Gastrocnemius medialis (tissue), 4 donors: ENCODE measurements at places on chromosomes 6 and 20. TPM values are rescaled to one million over a fixed set of nuclear protein-coding genes. Genes with fewer than 3 reads are reported as not detected.

GRCh38 chr20:51703400-51704287 lies 64.5 kb downstream of the ATP9A start:
- H3K27ac ChIP-seq: no peak overlapping the region
- no peaks in the 10 kb centered on the region for H3K36me3 ChIP-seq
- no peaks in the 10 kb centered on the region for H3K4me1 ChIP-seq
- H3K27me3 ChIP-seq: no peaks in the 10 kb centered on the region
- no peak for DNase-seq

DNA sequence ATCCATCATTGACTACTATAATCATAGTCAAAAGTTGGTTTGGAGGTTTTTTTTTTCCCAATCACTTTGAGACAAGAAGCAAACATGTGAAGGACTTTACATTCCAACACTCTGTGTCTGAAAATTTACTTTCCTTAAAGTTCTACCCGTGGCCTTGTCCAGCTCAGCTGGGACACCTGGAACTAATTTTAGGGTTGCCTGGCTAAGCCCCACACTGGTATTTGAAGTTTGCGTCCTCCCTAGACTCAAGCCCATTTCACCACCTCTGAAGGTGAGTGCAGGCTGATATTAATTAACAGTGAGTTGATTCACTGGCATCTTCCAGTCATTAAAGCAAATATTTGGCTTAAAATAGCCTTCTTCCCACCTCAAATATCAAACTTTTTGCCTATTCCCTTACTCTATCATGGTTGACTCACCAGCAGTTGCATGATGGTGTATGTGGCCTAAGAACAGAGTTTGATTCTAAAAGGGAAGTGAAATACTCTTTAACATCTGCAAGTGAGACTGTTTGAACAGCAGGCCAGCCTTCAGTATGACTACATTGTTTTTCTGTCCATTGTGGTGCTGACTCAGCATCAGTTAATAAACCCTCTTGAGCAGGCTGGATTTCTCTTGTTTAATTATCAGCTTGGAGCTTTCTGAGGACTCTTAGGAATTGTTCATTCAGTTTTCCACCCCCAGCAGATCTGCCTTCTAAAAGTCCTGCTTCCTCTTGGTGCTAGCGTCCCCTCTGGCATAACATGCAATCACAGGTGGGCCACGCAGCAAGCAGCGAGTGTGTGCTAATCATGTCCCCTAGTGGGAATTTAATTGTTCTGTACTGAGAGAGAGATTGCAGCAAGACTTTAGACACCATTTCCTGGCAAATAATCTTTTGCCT lies 1.8 kb upstream of the PRDM1 start:
- peak; percentile 30 for DNase-seq
- H3K4me3 ChIP-seq: peak overlapping the region; percentile 1
- H3K36me3 ChIP-seq: no peaks in the 10 kb centered on the region
- peaks cover 7% of the 10 kb centered on the region for H3K4me1 ChIP-seq
- H3K27me3 ChIP-seq: no peaks in the 10 kb centered on the region

- H3K4me1 ChIP-seq: peaks cover 33% of the 10 kb centered on the region
- no peaks in the 10 kb centered on the region for H3K36me3 ChIP-seq
- no peak for DNase-seq
- H3K4me3 ChIP-seq: no peak overlapping the region
- H3K27me3 ChIP-seq: no peaks in the 10 kb centered on the region
These were observed 48.4 kb downstream of the ZFAND3 start for GRCh38 chr6:37867756-37868446.

- H3K27ac ChIP-seq: no peak overlapping the region
- no peaks in the 10 kb centered on the region for H3K36me3 ChIP-seq
- H3K4me3 ChIP-seq: no peak overlapping the region
- no peaks in the 10 kb centered on the region for H3K27me3 ChIP-seq
- no peaks in the 10 kb centered on the region for H3K4me1 ChIP-seq
- no peak for DNase-seq
These were observed 63.8 kb upstream of the FABP7 start for GRCh38 chr6:122715725-122716124.

DNA sequence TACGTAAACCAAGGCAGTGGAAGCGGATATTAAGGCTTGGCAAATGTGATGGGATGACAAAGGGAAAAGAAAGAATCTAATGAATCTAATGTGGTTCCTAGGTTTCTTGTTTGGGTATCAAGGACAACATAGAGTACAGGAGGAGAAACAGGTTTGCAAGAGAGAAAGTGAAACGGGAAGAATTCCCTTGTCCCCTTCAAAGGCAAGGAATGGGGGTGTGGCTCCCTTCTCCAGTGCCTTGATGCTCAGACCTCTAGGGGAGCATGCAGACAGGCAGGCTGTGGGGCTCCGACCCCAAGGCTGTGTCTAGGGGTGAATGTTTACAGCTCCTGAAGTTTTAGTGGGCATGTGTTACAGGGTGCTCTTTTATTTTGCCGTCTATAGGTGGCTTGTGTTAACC lies 317.5 kb upstream of the HSF2 start:
- DNase-seq: no peak
- H3K4me1 ChIP-seq: no peaks in the 10 kb centered on the region
- H3K4me3 ChIP-seq: no peak overlapping the region
- H3K27me3 ChIP-seq: no peaks in the 10 kb centered on the region
- no peaks in the 10 kb centered on the region for H3K36me3 ChIP-seq

GRCh38 chr6:143276436-143276835 lies 174.1 kb downstream of the ADAT2 start:
- H3K27ac ChIP-seq: no peak overlapping the region
- no peaks in the 10 kb centered on the region for H3K4me1 ChIP-seq
- no peak overlapping the region for H3K4me3 ChIP-seq
- H3K27me3 ChIP-seq: no peaks in the 10 kb centered on the region
- DNase-seq: no peak

- no peak within 1 kb of the TSS for H3K4me3 ChIP-seq
- H3K4me1 ChIP-seq: no peaks in the 10 kb centered on the region
- H3K27ac ChIP-seq: no peak within 1 kb of the TSS
These were observed at the start of gene PKHD1 for GRCh38 chr6:52087498-52087999. PKHD1 (minus strand) TSS chr6:52087613; CDS start chr6:52084933, 2,680 bp downstream.

- no peak overlapping the region for H3K4me3 ChIP-seq
- no peaks in the 10 kb centered on the region for H3K4me1 ChIP-seq
- H3K36me3 ChIP-seq: no peaks in the 10 kb centered on the region
These were observed 433.2 kb upstream of the BTBD3 start for GRCh38 chr20:11484479-11484878.

- H3K27ac ChIP-seq: no peak overlapping the region
- H3K36me3 ChIP-seq: no peaks in the 10 kb centered on the region
- no peaks in the 10 kb centered on the region for H3K27me3 ChIP-seq
- DNase-seq: peak; percentile 9
- H3K4me1 ChIP-seq: peaks cover 33% of the 10 kb centered on the region
These were observed 80.3 kb downstream of the CTNNBL1 start for GRCh38 chr20:37774156-37774555.

GRCh38 chr6:66896415-66896814 lies 1189.4 kb upstream of the EYS start:
- no peaks in the 10 kb centered on the region for H3K36me3 ChIP-seq
- no peaks in the 10 kb centered on the region for H3K27me3 ChIP-seq
- H3K4me1 ChIP-seq: no peaks in the 10 kb centered on the region

GRCh38 chr6:2247664-2248063 lies 2.3 kb upstream of the GMDS start:
- no peaks in the 10 kb centered on the region for H3K27me3 ChIP-seq
- H3K36me3 ChIP-seq: no peaks in the 10 kb centered on the region
- no peak for DNase-seq
- peak overlapping the region; percentile 88 for H3K27ac ChIP-seq

GRCh38 chr20:63297371-63297781 lies 4.4 kb downstream of the COL20A1 start:
- H3K27ac ChIP-seq: no peak overlapping the region
- H3K4me1 ChIP-seq: no peaks in the 10 kb centered on the region
- peaks cover 62% of the 10 kb centered on the region for H3K27me3 ChIP-seq
- no peak for DNase-seq

DNA sequence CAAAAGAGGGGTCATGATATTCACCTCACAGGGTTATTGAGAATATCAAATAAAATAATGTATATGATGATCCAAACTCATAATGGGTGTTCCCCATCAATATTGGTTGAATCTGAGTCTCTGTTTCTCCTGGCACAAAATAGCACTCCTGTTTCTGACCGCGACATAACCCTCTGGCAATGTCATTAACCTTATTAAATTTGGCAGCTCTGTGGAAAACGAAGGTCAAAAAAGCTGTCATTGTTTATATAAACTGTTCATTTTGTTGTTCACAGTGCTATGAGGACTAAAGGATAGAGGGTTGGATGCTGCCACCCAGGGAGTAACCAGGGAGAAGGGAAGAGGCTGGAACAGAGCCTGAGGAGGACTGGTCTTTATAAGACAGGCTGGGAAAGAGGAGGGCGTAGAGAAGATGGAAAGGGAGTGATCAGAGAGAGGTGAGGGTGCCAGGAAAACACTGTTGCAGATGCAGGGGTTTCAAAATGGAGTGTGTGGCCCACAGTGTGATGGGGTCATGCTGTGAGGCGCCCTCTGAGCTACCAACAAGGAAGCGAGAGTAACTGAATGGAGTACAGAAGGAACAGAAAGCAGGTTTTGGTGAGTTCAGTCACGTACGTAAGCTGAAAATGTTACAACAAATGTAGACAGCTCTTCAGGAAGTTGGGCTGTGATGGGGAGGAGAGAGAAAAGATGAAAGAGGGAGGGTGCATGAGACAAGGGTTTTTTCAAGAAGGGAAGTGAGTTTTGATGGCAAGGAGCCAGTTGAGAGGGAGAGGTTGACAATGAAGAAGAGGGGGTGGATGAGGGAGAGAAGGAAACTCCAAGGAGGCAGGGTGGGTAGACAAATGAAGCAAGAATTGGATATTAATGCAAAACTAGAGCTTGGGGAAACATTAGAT lies 251.6 kb upstream of the TAB2 start:
- H3K27me3 ChIP-seq: no peaks in the 10 kb centered on the region
- H3K27ac ChIP-seq: no peak overlapping the region
- H3K36me3 ChIP-seq: no peaks in the 10 kb centered on the region
- no peak for DNase-seq
- no peak overlapping the region for H3K4me3 ChIP-seq

GRCh38 chr20:49281059-49281912 lies 3.4 kb upstream of the ZNFX1 start:
- H3K27ac ChIP-seq: no peak overlapping the region
- H3K4me3 ChIP-seq: peak overlapping the region; percentile 62
- no peak for DNase-seq
- H3K36me3 ChIP-seq: no peaks in the 10 kb centered on the region

- H3K36me3 ChIP-seq: no peaks in the 10 kb centered on the region
- no peak overlapping the region for H3K4me3 ChIP-seq
- H3K4me1 ChIP-seq: no peaks in the 10 kb centered on the region
These were observed 517.8 kb downstream of the CDH26 start for GRCh38 chr20:60476045-60476444.

DNA sequence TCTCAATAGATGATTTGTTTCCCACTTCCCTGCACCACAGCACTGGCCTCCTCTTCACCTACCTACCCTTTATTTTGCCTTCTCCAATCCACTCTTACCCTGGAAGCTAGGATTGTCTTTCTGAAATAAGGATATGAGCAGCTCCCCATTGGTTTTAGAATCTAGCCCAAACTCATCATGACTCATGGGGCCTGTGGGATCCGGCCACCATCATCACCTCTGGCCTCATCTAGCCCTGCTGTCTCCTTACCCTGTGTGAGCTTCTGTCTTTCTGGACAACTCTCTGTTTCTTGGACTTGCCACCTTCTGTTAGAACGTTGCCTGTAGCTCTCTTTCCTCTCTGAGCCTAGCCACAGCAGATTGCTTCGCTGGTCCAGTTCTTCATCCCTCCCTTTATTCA lies 277.1 kb downstream of the PAX1 start:
- no peak for DNase-seq
- no peaks in the 10 kb centered on the region for H3K27me3 ChIP-seq
- no peak overlapping the region for H3K27ac ChIP-seq
- H3K4me3 ChIP-seq: no peak overlapping the region
- H3K36me3 ChIP-seq: no peaks in the 10 kb centered on the region
- no peaks in the 10 kb centered on the region for H3K4me1 ChIP-seq

DNA sequence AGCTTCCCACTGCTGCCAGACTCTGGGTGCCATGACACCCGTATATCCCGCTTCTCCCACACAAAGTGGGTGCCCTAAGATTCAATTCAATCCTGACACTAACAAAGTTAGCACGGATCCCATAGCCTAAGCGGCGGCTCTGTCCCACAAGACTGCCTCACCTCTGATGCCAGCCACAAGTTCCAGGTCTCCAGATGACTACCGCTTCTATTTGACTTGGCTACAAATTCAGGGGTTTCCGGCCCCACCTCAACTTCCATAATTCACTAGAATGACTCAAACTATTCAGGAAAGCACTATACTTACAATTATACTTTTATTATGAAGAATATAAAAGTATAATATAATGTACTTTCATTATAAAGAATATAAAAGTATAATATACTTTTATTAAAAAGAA lies 24.8 kb upstream of the SLC22A23 start:
- no peaks in the 10 kb centered on the region for H3K27me3 ChIP-seq
- no peak for DNase-seq
- H3K27ac ChIP-seq: no peak overlapping the region
- H3K36me3 ChIP-seq: no peaks in the 10 kb centered on the region
- no peaks in the 10 kb centered on the region for H3K4me1 ChIP-seq

GRCh38 chr6:36933102-36933501 lies 21.4 kb upstream of the PI16 start:
- no peaks in the 10 kb centered on the region for H3K27me3 ChIP-seq
- DNase-seq: no peak
- peaks cover 27% of the 10 kb centered on the region for H3K4me1 ChIP-seq
- H3K36me3 ChIP-seq: no peaks in the 10 kb centered on the region
- H3K4me3 ChIP-seq: no peak overlapping the region
- H3K27ac ChIP-seq: no peak overlapping the region

DNA sequence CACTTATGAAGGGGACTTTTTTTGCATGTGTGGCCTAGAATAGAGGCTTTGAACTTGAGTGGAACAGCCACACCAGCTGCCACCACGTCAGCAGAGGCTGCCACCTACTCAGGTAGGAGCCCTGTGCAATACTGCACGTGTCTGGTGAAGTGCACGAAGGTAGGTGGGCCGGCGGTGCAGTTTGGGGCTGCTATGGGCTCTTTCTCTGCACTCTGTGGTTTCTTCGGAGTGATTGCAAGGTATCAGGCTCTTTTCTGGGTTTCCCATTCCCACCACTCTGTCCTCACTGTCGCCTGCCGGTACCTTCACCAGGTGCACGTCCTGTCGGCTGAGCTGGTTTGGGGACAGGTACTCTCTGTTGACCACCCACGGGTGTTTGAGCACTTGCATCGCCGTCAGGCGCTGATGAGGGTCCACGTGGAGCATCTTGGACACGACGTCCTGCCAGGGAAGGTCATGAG lies 30.8 kb upstream of the MPC1 start:
- no peak overlapping the region for H3K4me3 ChIP-seq
- DNase-seq: no peak
- H3K36me3 ChIP-seq: peaks cover 43% of the 10 kb centered on the region
- no peaks in the 10 kb centered on the region for H3K4me1 ChIP-seq
- no peaks in the 10 kb centered on the region for H3K27me3 ChIP-seq

Gene PLN
- total RNA-seq: 49.6 TPM

Gene CGA
- not detected for total RNA-seq

Gene NTSR1
- not detected for total RNA-seq

Gene COX4I2
- 3.9 TPM for total RNA-seq

Gene THBS2
- 7.7 TPM for total RNA-seq

Gene WASF1
- total RNA-seq: 2.4 TPM

Gene OR2H2
- total RNA-seq: not detected

Gene TGM3
- not detected for total RNA-seq
